ENCODE measurements at places on chromosomes 5 and 9.

- DNase-seq = no peak
Observed at GRCh38 chr9:119221276-119221675, 148.0 kb downstream of the BRINP1 start.

DNA sequence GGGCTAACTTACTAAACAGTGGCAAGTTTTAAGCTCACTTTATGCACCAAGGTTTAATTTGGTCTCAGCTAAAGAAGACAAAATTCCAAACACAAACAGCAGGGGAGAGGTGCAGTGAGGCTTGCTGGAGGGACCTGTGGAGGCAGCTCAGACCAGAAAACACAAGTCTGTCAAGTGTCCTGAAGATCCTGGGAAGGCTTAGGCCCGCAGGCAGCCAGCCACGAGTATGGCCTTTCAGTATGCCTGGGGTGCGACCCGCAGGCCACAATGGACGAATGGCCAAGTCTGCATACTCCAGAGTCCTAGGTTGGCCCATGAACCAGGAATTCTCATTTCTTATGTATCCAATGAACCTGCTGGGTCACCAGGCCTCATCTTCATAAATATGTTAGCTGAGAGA lies 9.3 kb downstream of the CCNI2 start:
- no peak for DNase-seq

- DNase-seq = no peak
Observed at GRCh38 chr5:41871852-41872251, 1.6 kb upstream of the OXCT1 start.

DNA sequence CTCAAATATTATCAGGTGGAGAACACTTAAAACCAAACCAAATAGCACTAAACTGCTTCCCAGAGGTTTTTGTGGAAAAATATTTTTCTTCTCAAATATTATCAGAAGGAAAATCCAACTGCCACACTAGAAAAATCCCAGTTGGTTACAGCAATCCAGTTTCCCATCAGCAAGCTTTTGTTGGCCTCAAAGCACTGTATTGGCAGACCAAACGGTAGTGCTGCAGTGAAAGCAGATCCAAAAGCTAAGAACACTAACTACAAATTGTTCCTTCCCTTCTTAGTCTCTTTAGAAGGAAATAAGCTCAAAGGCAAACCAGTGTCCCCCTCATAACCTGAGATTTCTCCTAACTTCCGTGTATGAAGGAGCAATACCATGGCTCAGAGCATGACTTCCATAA lies 105.3 kb downstream of the TRIM36 start:
- no peak for DNase-seq

- DNase-seq = no peak
Observed at GRCh38 chr9:22512495-22512894, 65.9 kb downstream of the DMRTA1 start.

DNA sequence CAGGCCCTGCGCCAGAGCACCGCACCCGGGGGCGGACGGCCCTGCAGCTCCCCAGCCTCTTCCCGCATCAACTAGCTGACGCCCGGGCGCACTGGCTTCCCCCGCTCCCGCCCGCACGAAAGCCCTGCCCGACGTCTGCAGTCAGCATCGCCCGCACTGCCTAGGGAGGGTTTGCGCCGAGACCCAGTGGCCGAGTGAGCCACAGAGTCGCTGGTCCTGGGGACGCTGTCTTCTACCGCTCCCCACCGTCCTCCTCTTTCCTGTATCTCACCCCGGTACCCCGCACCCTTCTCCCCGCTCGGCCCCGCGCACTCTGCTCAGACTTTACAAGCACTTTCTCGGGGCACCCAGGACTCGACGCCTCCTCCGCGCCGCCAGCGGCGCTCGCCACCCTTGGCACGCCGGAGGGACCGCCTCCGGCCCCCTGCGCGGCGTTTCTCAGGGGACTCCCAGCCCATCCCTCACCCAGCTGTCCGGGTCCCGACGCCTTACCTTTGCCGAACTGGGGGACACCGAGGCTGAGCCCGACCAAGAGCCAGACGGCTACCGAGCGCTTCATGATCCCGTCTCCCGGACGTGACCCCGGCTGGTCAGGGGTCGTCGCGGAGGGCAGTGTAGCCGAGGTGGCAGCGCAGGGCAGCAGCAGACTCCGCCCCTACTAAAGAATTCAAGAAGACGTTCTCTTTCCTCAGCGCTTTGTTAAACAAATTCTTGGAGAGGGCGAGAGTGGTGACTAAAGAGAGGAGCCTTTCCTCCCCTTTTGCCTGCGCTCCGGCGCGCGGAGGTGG lies 670 bp downstream of the EDIL3 start:
- no peak for DNase-seq

GRCh38 chr9:83508067-83508466 lies 30.1 kb downstream of the FRMD3 start:
- DNase-seq = no peak

DNA sequence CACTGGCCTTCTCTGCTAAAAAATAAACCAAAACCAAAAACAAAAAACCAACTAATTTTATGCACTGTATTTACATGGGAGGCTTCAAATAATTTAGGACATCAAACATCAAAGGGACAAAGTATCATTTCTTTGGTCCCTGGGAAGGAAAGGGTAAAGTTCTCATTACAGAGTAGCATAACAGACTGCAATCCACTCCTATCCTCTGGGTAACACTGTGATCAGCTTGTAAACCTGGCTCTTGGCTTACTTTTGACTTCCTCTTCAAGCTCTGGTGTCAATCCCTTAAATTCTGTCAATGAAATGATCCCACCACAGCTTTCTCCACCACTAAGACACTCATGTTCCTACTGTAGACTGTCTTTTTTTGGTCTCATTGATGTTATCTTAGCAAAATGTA lies 69.8 kb upstream of the VCAN start:
- DNase-seq = no peak

DNA sequence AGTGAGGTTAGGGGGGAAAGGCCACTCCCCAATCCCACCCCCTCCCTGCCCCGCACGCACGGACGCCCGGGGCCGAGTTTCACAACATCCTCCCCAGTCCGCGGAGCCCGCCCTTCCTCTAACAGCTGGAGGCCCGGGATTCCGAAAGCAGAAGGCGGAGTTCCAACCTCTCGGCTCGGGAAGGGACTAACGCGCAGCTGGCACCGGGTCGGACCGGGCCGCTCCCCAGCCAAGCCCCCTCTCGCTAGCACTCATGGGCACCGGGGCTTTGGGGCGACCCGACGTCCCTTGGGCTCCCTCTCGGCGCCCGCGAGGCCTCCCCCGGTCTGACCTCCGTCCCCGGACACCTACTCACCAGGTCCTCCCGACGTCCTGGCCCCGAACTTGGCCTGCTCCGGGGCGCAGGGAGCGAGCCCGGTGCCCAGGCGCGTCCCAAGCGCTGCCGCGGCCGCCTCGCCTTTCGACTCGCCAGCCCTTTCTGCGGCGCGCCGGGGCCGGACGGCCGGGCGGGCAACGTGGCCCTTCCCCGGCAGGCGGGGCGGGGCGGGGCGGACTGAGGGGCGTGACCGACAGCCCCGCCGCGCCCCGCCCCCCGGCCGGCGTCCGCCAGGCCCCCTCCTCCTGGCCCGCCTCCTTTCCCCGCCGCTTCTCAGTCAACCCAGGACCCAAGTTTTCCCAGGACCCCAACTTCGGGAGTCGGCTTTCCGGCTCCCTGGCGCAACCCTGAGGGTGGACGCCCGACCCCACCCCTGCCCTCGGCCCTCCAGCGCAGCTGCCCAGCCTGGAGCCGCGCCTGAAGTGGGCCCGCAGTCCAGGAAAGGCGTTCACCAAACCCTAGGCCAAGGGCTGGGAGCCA lies at the start of gene MGAT1:
Gene MGAT1 (minus strand): TSS at position 482 of the 856 bp plus-strand sequence. CDS start 9,835 bp downstream, outside the sequence.
- peak; percentile 76 for DNase-seq

- no peak for DNase-seq
Observed at GRCh38 chr5:109041317-109041716, 293.6 kb downstream of the FER start.

DNA sequence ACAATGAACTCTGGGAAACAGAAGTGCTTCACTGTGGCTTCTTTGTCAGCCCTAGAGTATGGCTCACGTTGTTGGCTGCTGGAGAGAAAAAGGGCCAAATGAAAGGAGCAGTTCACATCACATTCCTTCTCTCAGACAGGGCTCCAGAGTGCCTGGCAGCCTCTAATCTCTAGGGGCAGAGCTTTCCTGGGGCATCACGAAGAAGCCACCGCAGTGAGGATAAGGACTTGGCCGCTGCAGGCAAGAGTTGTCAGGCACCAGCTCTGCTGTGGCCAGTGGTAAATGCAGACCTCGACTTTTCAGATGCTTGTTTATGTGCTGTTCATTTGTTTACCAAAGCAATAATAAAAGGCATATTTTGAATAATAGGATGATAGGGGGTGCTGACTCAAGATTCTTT lies 227.2 kb downstream of the ICE1 start:
- DNase-seq = no peak

- DNase-seq = peak; percentile 48
Observed at GRCh38 chr9:34984049-34984448, 5.5 kb upstream of the DNAJB5 start.

- DNase-seq = peak; percentile 52
Observed at GRCh38 chr9:83956086-83956435, 24.0 kb downstream of the HNRNPK start.

- no peak for DNase-seq
Observed at GRCh38 chr9:3177936-3178335, 334.0 kb upstream of the PUM3 start.

DNA sequence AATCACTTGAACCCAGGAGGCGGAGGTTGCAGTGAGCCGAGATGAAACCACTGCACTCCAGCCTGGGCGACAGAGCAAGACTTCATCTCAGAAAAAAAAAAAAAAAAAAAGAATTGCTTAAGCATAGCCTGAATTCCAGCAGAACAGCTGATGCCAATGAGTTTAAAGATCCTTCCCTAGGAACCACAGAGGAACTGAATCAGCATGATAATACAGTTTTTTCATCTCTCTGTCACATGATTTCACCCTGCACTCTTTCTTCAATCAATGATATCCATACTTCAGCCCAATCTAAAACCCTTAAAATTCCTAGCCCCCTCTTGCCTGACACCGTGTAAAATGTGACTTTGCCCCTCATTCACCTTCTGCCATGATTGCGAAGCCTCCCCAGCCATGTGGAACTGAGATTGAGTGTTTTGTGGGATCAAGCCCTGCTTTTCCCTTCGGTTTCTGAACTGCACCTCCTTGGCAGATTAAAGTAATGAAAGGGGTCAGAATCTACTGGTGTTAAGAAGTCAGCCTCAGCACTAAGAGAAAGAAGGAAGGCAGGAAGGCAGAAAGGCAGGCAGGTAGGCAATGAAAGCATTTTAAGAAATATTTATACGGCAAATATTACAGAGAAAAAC lies 20.9 kb upstream of the DMXL1 start:
- DNase-seq = no peak

GRCh38 chr5:39459907-39460306 lies 35.1 kb upstream of the DAB2 start:
- DNase-seq = no peak

- DNase-seq = no peak
Observed at GRCh38 chr9:70588381-70588780, 173.9 kb upstream of the KLF9 start.

DNA sequence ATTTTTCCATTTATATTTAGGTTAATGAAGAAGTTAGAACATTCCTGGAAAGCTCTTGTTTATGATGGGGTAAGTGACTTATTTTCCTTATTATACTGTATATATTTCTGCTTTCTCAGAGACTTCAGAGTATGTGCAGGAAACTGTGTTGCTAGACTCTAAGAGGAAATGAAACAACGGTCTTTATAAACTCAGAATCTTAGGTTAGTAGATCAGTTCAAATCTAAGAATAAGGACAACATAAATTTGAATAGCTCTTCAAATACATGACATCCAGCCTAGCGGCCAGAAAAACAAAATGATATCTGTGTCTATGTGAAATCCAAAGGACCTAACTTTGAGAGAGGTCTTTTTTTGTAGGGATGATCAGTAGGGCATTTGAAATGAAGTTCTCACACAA lies 94.3 kb downstream of the PRKACG start:
- DNase-seq = no peak

DNA sequence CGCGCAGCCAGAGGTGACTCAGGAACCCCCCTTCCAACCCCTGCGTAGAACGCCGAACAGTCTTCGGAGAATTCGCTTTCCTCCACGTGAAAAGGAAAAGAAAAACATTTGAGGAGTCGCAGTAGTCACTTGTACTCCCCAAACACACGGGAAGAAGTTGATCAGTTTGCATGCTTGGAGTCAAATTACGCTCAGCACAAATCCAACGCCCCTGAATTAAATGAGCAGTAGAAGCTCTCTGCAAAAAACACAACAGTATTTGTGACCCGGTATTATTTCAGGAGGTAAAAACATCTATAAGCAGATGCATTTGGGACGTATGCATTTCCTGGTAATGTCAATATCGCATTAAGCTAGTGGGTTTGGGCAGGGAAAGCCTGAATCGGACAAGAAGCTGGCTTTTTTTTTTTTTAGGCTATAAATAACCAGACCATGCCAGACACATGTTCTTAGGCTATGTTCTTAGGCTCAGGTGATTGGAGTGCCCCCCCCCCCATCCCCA lies 854 bp upstream of the ARL15 start:
- peak; percentile 43 for DNase-seq
